ENCODE measurements at places on chromosomes 11 and 22. TPM values are rescaled to one million over a fixed set of nuclear protein-coding genes. Genes with fewer than 3 reads are reported as not detected.
A peak's percentile ranks its signal among the peaks of the same experiment; 100 is the strongest.

The HEPHL1 gene
- 0.69 TPM for total RNA-seq

GRCh38 chr22:24106385-24107381 is 74.6 kb upstream of the SUSD2 start:
- DNase-seq = no peak

DNA sequence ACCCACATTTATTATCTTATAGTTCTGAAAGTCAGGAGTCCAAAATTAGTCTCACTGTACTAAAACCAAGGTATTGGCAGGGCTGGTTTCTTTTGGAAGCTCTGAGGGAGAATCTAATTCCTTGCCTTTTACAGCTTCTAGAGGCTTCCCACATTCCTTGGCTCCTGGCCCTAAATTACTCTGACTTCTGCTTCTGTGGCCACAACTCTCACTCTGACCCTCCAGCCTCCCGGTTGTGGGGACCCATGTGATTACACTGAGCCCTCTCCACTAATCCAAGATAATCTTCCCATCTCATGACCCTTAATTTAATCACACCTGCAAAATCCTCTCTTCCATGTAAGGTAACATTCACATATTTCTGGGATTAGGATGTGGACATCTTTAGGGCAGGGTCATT is 110.9 kb downstream of the ARL14EP start:
- DNase-seq = no peak

DNA sequence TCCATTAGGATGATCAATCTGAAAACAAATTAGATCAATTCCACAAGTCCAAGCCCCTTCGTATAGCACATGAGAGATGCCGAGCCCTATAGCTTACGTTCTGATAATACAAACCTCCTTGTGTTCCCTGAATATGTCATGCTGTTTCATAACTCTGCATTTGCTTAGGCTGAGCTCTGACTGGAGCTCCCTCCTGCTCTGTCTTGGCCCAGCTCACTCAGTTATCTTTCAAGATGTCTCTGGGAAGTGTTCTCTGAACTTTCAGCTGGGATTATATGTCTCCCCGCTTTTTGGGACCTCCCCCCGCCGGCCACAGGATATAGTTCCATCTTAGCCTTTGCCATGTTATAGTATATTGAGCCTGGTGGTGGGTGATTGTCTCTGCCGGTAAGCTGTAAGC is 44.0 kb downstream of the FDX1 start:
- DNase-seq = no peak

DNA sequence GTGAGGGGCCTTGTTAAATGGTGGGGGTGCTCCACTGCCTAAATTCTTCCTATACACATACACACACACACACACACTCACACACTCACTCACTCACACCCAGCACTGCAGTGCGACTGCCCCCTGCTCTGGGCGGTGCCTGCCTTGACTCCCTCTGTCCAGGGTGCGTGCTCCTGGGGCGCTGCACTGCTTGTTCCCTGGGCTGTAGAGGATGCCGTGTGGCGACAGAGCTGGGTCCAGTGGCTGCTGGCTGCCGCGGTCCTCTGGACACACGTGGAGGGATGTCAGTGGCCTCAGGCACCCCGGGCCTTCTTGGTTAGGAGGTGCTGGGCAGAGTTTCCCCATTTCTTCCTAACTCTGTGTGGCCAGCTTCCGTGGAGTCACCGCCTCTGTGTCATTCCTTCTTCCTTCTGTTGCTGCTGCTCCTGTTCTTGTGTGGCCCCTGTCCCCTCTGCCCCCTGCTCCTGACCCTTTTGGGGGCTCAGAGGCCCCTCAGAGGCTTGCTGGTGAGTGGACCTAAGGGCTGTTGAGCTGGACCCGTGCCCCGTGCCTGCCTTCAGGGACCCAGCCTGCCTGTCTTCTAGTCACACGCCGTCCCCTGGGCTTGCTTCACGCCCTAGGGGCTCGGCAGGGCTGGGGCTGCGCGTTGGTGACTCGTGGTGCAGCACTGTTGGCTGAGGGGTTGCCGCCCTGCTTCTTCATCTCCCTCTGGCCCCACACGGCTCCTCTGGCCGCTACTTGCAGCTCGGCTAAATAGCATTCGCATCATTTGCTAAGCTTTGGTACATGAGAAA is 147.0 kb downstream of the TBC1D22A start:
- no peak for DNase-seq

GRCh38 chr11:129930296-129930695 is 34.9 kb upstream of the NFRKB start:
- peak; percentile 25 for DNase-seq

DNA sequence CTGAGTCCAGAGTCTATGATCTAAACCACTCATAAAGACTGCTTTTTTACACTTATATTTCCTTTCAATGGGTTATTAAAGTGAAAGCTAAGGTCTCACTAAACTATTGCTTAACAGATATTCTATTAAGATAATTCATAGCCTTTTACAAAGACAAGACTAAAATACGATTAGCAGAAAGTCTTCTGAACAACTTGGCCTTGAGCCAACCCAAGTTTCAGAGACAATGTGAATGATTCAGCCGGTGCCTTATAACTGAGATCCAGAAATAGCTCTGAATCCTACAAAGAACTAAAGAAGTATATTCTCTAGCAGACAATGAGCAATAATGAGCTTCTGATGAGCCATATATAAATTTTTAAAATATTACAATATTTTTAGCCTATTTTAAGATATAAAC is 41.5 kb upstream of the CARD18 start:
- peak; percentile 69 for DNase-seq

DNA sequence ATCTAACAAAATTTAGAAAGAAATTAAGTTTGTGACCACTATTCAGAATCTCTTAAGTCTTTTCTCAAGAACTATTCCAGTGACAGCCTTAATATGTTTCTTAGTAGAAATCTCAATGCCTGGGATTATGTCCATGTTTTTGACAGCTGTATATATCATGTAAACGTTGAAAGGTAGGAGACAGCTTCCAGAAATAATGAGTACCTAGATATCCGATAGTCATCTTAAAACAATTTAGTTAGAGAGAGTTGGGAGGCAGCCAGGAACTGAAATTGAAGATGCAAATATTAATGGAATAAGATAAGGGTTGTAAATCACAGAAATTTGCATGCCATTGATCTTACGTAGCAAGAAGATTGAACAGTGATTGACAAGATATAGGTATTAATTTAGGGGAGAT is 955.2 kb downstream of the JRKL start:
- no peak for DNase-seq

All from renal cortical epithelial cell (primary cell).